Stimulated activated CD4-positive, alpha-beta T cell treated with anti-CD3 and anti-CD28 coated beads, Interleukin-12 subunit alpha, Interleukin-12 subunit beta, amount 100 ng/mL, for 24 hours (primary cell): ENCODE measurements at places on chromosomes 3 and 15.

DNA sequence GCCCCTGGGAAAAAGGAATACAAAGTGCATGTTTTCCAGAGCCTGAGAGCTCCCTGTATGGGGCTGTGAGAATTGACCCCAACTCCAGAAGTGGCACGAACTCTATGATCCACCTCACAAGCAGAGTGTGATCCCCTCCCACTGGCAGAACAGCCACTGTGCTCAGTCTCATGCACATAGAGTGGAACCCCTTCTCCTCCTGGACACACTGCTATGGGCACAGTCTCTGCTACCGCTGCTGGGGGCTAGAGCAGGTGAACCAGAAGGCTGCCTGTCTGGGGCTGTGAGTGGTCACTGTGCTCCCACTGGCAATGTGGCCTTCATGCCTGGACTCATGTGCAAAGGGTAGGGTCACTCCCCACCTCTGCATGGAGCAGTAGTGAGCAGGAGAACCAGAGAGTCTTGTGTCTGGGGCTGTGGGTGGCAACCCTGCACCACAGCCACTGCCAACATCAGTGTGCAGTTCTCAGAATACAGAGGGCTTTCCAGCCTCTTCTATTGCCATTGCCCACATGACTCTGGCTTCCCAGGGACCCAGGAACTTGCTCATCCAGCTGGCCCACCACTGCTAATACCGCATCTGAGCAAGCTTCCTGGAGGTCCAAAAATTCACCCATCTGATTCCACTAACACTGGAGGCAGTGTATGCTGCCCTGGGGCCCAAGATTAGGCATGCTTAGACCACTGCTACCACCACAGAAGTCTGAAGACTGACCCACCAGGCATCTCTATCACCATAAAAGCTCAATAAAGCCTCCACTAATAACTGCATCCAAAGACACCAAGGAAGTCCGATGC, 343.7 kb upstream of the SOX14 start:
- no peak for DNase-seq

GRCh38 chr3:72171946-72172345, 387.0 kb upstream of the PROK2 start:
- no peak for DNase-seq

- DNase-seq, result no peak
Observed at GRCh38 chr3:157099326-157100095, 60.4 kb downstream of the CCNL1 start.

- DNase-seq, result no peak
Observed at GRCh38 chr15:73019601-73020146, 32.6 kb upstream of the NEO1 start.

- DNase-seq, result no peak
Observed at GRCh38 chr3:175512700-175513099, 653.6 kb downstream of the NAALADL2 start.

- DNase-seq, result no peak
Observed at GRCh38 chr3:66991459-66991858, 6.6 kb upstream of the KBTBD8 start.

- no peak for DNase-seq
Observed at GRCh38 chr15:67782691-67782991, 42.7 kb upstream of the SKOR1 start.

- DNase-seq, result no peak
Observed at GRCh38 chr15:48096355-48096786, 24.4 kb upstream of the SLC24A5 start.

DNA sequence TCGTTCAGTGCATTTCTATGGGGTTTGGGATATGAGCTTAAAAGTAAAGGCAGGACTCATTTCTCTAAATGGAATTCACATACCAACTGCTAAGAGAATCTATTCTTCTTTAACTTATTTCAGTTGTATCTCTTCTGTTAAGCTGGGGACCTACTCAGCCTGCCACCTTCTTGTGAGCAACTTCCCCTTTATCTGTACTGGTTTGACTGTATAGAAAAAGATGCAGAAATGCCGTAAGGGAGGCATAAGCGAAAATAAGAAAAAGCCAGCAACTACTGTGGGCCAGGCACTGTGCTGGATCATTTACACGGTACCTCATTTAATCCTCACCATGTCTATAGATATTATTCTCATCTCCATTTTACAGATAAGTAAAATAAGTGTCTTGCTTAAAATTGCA, 38.4 kb downstream of the RBMS3 start:
- DNase-seq, result no peak

DNA sequence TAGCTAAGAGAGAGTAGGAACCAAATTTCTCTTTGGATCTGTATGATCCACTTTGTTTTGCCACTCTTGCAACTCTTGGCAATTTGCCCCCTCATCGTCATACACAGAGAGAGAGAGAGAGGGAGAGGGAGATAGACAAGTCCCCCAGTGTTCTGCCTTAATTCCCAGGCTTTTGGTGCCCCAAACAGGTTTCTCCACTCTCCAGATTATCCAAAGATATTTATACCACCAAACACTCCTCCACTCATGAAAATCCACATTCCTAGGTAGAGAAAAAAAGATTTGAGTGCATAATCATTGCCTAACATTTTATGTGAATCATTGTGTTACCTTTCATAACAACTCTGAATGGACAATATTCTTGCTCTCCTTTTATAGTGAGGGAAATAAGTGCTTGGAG, 15.3 kb downstream of the ACP3 start:
- DNase-seq, result no peak

DNA sequence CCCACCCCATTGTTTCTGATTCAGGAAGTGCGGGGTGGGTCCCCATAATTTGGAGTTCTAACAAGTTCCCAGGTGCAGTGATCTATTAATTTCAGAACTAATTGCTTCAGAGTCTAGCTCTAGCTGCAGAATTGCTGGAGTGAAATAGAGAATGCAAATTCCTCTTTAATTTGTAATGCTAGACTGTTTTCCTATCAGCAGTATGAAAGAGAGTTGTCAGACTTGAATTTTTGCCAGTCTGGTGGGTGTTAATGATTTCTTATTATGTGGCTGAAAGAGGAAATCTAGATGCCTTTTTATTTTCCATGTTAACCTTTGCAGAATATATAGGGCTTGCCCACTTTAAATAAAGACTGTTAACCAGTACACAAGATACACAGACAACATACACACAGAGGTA, 23.7 kb downstream of the APH1B start:
- DNase-seq, result no peak

DNA sequence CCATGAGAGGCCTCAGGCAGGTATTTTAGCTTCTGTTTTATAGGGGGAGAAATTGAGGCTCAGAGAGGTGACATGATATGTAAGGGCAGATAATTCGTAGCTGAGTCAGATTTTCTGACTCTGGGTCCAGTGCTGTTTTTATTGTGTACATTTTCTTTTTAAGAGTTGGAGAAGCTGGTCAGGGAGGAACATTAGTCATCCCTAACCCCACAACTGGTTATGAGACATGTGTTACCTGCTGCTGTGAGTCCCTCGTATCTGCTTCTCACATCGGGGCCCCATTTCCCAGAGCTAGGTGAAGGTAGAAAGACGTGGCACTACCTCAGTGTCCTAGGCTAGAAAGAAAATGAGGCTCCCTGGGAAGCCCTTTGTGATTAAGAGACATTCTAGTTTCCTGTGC, 28.6 kb downstream of the GALNT15 start:
- no peak for DNase-seq

- DNase-seq, result no peak
Observed at GRCh38 chr3:60065227-60065868, 1015.5 kb upstream of the CFAP20DC start.

DNA sequence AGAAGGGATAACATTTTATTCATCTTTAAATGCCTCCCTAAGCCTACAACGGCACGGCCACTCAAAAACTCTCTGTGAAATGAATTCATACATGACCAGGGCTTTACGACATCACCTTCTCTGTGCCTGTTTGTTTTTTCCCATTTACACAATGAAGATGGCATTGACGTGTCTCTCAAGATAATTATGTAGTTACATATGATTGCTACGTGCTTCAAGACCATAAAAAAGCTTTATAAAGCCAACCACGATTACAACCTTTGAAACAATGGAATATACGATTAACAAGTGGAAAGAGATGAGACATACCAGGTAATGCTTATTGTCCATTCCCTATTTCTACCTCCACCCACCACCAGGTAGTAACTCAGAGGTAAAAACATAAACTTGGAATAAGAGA, 168.4 kb downstream of the P3H2 start:
- DNase-seq, result no peak

- no peak for DNase-seq
Observed at GRCh38 chr3:197507541-197507940, 48.2 kb downstream of the BDH1 start.

- DNase-seq, result no peak
Observed at GRCh38 chr3:75144406-75144805, 519.7 kb upstream of the FRG2C start.

DNA sequence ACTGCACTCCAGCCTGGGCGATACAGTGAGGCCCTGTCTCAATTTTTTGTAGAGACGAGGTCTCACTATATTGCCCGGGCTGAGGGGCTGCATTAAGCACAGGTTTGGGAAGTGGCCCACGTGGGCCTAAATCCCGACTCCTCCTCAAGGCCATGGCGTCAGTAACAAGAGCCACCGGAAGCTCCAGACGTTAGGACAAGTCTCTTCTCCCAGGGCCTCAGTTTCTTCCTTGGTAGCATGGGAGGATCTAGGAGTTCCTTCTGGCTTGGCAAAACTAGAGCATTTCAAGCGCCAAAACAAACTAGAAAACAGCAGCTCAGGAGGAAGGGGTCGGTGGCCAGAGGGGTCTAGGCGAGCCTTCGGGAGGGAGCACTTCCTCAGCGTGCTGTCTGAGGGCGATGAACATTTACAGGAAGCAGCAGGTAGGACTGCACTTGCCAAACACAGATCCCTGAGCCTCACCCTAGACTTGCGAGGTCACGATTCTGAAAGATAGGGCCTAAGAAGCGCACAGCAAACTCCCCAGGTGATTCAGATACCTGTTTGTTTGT, 536 bp downstream of the SNAPC5 start:
- DNase-seq, result no peak

GRCh38 chr3:187040516-187041361, 98.6 kb downstream of the RPL39L start:
- no peak for DNase-seq

- DNase-seq, result no peak
Observed at GRCh38 chr3:4906107-4906621, 73.1 kb upstream of the BHLHE40 start.

DNA sequence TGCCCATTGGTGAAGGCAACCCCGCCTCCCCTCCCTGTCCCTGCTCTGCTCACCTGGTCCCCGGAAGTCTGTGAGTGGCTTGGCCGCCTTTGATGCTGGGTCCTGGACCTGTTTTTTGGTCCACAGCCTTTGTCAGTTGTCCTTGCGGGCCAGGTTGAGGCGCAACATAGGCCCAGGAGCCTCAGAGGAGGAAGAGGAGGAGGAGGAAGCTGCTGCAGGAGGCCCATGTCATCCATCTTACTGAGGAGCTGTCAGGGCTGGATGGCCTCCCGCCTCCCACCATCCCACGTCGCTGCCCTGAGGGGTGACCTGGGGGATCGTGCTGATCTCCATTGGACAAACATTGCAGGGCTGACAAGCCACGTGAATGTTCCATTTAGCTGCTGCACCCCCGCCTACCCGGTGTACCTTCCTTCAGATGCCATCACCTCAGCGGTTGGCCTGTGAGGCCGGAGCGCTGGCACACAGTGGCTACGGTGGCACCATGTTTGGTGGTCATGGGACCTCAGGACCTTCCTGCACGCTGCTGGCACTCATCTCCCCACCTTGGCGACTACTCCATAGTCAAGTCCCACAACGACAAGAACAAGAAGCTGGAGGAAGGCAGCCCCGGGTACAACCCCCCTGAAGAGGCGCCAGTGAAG, 106.3 kb downstream of the SMAD6 start:
- no peak for DNase-seq

- DNase-seq, result no peak
Observed at GRCh38 chr3:132543011-132543739, 53.9 kb upstream of the ACKR4 start.

- no peak for DNase-seq
Observed at GRCh38 chr3:72165317-72165716, 380.4 kb upstream of the PROK2 start.

DNA sequence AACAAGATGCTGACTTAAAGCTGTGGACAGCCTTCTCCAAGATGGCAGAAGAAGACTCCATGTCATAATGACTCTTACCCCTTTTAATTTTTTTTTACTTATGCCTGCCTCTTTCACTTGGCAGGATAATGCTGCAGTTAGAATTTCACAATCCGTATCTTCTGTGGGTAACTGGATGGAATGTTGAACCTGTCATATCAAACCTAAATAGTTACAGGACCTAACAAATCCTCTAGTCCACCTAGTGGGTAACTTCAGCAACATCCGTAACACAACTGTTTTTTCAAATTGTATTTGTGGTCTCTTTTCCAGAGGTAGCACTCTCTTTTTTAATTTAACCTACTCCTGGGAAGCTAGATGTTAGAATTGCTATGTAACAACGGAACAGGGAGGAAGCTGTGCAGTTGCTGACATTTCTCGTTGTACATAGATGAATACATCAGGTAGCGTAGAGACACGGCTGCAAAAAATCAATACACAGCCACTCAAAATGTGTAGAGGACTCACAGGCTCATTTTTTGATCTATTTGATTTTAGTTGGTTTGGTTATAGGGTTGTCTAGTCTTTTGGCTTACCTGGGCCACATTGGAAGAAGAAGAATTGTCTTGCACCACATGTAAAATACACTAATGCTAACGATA, 43.9 kb upstream of the TRPM1 start:
- DNase-seq, result no peak

DNA sequence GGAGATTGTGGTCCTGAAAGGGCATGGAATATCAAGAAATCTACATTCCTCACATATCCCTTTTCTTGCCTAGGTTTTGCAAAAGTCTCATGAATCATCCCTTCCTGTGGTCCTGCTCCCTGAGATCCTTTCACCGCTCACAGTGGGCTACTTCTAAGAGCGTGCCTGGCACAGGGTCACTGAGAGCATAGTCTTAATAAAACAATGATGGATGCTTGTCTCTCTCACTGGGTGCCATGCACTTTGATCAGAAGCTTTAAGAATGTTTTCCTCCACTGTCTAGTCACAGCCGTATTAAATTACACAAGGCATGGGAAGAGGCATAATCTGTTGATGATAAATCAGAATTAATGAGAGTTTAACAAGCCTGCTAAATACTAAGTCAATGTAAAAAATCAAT, 269.7 kb upstream of the ATP10A start:
- DNase-seq, result no peak

- no peak for DNase-seq
Observed at GRCh38 chr3:37892927-37893600, 31.4 kb downstream of the CTDSPL start.

GRCh38 chr15:35019404-35020327, 31.6 kb upstream of the ZNF770 start:
- DNase-seq, result no peak

DNA sequence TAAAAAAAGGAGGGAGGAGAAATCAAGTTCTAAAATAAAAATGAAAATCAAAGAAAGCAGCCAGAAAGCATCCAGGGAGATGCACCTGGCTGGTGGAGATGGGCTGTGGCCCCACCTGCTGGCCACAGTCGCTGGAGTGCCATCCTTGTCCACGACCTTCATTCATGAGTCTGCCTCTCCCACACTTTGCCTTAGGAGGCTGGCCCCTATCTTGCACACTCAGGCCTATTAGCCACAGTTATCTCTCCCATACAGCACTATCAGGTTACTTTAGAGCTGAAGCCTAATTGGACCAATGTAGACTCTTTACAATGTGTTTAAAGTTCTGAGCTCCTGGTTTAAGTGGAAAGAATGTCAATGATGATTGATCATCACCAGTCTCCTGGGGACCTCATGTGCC, 392.0 kb upstream of the RORA start:
- no peak for DNase-seq

- no peak for DNase-seq
Observed at GRCh38 chr15:85745023-85745422, 49.7 kb downstream of the KLHL25 start.
